ENCODE measurements at places on chromosomes 3 and 15.

DNA sequence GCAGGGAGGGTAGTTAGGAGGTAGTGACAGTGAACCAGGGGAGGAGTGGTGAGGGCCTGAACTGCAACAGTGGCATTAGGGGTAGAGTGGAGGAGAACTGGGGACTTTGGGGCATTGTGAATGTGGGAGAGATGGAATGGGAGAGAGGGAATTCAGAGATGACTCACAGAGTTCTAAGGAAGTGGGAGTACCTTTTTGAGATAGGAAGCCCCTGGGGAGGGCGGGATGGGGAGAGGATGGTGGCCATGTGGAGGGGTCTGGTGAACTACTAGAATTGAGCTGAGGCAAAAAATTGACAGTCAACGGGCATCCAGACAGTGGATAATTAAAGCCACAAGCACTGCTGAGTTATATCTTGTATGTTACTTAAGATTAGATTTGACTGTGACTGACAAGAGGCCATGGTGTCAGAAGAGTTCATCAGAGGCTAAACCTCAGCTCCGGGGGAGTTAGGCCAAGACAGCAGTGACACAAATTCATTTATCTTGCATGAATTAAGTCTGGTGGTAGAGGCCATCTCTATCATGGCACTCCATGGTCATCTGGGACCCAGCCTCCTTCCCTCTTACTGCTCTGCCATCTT, 34.0 kb downstream of the PLEKHO2 start:
- DNase-seq = no peak

GRCh38 chr3:109137761-109138160, 1.2 kb downstream of the C3orf85 start:
- no peak for DNase-seq

- DNase-seq = no peak
Measured at GRCh38 chr15:91127236-91127955, 27.3 kb downstream of the SV2B start.

DNA sequence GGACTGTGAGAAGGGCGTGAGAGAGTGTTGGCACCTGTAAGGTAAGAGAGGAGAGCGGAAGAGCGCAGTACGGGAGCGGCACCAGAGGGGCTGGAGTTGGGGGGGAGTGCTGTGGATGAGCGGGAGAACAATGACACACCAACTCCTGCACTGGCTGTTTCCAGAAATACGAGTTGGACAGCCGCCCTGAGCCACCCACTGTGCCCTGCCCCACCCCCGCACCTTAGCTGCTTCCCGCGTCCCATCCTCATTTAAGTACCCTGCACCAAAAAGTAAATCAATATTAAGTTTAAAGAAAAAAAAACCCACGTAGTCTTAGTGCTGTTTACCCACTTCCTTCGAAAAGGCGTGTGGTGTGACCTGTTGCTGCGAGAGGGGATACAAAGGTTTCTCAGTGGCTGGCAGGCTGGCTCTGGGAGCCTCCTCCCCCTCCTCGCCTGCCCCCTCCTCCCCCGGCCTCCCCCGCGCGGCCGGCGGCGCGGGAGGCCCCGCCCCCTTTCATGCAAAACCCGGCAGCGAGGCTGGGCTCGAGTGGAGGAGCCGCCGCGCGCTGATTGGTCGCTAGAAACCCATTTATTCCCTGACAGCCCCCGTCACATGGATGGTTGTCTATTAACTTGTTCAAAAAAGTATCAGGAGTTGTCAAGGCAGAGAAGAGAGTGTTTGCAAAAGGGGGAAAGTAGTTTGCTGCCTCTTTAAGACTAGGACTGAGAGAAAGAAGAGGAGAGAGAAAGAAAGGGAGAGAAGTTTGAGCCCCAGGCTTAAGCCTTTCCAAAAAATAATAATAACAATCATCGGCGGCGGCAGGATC, at the start of gene SOX2:
TSS of gene SOX2 (plus strand) at position 601 of the 811 bp plus-strand sequence. CDS start 436 bp downstream, outside the sequence.
- peak; percentile 82 for DNase-seq

DNA sequence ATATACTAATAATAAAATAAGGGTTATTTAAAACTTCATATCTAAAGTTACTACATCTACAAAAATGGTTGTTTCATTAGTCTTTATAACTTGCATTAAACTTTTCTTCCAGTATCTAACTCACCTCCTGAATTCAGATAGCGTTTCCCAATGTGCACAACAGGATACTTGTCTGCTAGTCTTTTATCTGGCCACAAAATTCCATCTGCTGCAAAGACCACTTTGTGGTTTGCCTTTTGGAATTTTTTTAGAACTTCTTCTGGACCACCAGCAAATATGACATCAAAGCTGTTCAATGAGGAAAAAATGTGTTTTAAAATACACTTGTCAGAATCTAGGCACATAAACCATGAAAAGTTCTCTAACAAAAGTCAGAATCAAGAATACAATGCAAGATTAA, 50.8 kb downstream of the PLOD2 start:
- DNase-seq = no peak

DNA sequence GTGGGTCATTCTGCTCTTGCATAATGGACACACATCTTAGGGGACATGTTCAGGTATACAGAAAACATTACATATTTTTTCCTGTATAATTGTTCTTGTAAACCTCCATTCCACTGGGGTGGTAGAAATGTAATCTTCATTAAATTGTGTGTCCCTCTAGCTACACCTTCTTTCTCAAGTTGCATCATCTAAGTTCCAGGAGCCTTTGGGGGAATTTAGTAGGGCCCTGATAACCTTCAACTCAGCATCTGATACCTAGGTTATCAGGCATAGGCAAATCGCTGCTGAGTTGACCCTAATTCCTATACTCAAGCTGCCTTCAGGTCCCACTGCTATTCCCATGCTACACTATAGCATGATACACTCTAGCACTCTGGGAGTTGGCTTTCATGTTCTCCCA, 19.1 kb upstream of the CLASP2 start:
- DNase-seq = no peak

- DNase-seq = no peak
Measured at GRCh38 chr3:105423397-105423796, 56.7 kb downstream of the ALCAM start.

GRCh38 chr3:144524531-144524930, 552.9 kb downstream of the DIPK2A start:
- no peak for DNase-seq

GRCh38 chr15:89492111-89492641, 4.2 kb downstream of the RHCG start:
- DNase-seq = no peak

- no peak for DNase-seq
Measured at GRCh38 chr3:146449613-146450012, 19.7 kb downstream of the PLSCR2 start.

DNA sequence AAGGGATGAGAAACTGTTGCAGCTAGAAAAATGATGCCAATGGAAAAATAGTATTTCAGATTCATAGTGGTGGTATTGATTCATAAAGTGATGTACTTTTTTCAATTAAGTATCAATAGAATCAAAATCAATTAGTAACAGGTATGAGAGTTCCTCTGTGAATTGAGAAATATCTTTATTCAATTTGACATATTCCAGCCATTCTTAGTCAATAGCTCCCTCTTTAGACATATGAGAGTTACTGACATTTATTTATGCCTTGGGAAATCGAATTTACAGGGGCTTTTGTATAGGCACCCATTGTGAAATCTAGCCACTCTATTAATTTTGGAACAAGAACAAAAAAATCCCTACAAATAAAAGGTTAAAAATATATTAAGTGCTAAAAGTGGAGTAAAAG, 386.9 kb upstream of the CNTN3 start:
- no peak for DNase-seq

GRCh38 chr15:95025924-95026728, 794.8 kb downstream of the MCTP2 start:
- peak; percentile 19 for DNase-seq

- DNase-seq = no peak
Measured at GRCh38 chr15:101052031-101052620, 133.0 kb downstream of the LRRK1 start.

- no peak for DNase-seq
Measured at GRCh38 chr3:124832782-124833709, 54.1 kb downstream of the ITGB5 start.

GRCh38 chr3:1446531-1446930, 353.7 kb downstream of the CNTN6 start:
- no peak for DNase-seq

- no peak for DNase-seq
Measured at GRCh38 chr3:21484828-21485144, 266.2 kb downstream of the ZNF385D start.

DNA sequence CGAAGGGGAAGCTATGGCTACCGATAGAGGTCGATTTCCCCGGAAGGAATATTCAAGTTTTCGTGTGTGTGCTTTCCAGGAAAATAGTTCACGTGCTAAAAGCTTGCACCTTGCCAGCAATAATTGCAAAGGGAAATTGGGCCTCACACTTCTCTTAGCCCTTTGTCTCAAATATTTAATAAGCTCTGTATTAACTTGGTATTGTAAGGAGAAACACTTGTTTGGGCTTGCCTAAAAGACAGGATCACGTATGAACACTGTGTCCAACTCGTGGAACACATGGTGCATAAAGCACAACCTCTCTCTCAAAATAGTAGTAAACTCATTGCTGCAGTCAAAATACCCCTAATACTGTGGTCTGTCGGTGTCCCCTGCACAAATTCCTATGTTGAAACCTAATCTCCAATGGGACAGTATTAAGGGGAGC, 352 bp upstream of the TMF1 start:
- DNase-seq = no peak

GRCh38 chr15:45863881-45864580, 229.2 kb downstream of the SQOR start:
- DNase-seq = no peak

DNA sequence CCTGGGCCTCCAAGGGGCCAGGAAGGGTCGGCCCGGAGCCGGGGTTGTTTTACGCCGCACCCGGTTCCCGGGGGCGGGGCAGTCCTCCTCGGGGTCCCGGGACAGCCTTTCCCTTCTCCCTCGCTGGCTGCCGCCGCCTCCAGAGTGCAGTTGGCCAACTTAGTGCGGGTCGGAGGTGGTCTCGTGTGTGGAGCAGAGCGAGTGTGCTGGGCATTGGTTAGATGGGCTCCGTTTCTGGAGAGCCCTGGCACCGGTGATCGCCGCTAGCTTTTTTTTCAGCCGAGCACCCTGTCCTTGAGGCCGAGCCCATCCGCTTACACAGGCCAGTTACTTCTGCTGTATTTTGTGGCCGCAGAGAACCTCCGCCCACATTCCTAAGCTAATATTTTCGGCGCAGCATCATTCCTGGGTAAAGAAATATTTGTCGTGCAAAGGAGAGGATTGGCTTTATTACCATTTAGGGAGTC, 585 bp downstream of the KIF23 start:
- peak; percentile 53 for DNase-seq

- DNase-seq = no peak
Measured at GRCh38 chr15:51642696-51643095, 20.1 kb upstream of the DMXL2 start.

GRCh38 chr3:48219543-48219942, 3.8 kb upstream of the CAMP start:
- DNase-seq = no peak

GRCh38 chr3:172040981-172041963, 1.9 kb downstream of the FNDC3B start:
- no peak for DNase-seq

DNA sequence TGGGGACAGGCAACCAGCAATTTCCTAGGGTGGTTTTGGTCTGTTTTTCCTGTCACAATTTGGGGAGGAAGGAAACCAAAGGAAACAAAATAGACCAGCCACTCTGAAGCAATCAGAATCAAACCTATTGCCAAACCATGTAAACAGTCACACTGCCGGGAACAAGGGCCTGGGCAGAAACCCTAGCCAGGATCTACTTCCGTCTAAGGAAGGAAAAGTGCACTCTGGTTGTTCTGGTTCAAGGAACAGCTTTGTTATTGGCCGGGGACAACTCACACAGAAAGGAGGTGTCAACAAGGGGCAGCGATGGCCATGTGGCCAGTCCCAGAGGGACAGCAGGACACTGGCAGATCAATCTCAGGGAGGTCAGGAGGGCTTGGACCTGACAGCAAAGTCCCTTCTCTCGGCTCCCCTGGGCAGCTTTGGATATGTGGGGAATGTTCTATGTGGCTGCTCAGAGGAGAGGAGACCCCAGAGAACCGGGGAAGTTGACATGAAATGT, 17.5 kb upstream of the RAD18 start:
- no peak for DNase-seq

GRCh38 chr3:103184772-103185171, 750.0 kb downstream of the ZPLD1 start:
- no peak for DNase-seq

DNA sequence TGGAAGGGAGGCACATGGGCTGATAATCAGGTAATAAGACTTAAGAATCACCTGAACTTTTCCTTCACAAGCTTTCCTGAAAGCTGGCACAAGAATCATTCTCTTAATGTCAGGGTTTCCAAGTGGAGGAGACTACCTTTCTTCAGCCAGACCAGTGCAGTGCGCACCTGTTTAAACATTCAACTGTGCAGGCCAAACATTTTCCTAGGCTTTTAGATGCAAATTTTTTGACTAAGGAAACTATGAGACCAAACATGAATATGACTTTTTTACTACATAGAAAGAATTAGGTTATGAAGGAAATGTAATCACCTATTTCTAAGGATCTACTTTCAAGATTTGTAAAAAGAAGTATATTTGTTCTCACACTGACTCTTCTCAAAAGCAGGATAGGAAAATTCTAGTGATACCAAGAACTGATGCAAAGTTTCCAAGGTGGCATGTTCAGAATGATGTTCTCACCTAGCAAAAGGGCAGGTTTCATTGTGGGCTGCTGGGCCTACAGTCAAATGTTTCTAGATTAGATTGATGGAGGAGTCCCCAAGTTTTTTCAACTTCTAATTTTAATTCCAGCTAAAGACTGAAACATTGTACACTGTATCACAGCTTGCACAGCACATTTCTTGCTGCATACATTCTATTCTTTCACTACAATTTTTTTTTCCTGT, 339.1 kb downstream of the TIGIT start:
- DNase-seq = no peak

- no peak for DNase-seq
Measured at GRCh38 chr3:123138839-123139444, 62.8 kb upstream of the SEC22A start.

DNA sequence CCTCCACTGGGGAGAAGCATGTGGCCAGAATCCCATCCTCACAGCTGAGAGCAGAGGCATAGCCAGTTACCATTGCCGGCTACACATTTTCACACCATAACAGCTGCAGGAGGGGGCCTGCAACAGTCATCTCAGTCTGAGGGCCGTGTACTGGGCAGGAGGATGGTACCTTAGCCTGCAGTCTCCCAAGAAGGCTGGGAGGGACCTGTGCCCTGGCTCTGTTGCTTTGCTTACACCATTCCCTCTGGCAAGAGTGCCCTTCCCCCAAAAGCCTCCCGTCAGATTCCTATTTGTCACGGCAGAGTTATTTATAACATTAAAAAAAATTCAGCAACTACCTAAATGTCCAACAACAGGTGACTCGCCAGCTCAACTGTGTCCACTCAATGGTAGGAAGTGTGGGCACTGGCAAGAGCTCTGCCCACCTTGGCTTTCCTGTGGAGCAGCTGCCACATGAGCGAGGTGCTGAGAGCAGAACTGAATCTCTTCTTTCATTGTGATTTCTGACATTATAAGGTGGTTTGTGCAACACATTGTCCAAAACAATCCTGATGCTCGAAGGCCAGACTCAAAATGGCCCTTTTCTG, 4.4 kb downstream of the CAMKV start:
- DNase-seq = no peak

DNA sequence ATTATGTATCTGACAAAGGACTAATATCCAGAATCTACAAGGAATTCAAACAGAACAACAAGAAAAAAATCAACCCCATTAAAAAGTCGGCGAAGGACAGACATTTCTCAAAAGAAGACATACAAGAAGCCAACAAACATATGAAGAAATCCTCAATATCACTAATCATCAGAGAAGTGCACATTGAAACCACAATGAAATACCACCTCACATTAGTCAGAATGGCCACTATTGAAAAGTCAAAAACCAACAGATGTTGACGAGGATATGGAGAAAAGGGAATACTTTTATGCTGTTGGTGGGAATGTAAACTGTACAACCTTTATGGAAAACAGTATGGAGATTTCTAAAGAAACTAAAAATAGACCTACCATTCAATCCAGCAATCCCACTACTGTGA, 233.1 kb upstream of the PLSCR5 start:
- DNase-seq = no peak
